ENCODE measurements at places on chromosomes 1 and 21. TPM values are rescaled to one million over a fixed set of nuclear protein-coding genes. Genes with fewer than 3 reads are reported as not detected.

DNA sequence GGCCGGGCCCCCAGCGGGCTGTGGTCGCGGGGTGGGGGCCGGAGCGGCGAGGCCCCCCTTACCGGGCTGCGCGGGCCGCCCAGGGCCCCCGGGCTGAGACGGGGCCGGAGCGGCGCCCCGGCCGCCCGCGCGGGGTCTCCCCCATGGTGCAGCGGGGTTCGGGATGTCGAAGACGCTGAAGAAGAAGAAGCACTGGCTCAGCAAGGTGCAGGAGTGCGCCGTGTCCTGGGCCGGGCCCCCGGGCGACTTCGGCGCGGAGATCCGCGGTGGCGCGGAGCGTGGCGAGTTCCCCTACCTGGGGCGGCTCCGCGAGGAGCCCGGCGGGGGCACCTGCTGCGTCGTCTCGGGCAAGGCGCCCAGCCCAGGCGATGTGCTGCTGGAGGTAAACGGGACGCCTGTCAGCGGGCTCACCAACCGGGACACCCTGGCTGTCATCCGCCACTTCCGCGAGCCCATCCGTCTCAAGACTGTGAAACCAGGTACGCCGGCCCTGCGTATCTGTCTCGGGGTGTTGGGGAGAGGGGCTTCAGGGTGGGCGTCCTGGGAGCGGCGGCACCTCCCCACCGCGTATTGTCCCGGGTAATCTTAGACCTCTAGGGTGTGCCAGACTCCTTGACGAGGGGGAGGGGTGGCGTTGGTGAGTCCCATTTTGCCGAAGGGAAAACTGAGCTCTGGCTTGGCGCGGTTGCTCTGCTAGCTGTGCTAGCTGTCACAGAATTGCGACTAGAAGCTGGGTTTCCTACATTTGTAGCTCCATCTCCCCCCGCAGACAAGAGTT, 745 bp downstream of the MAGI3 start:
- DNase-seq, result peak; percentile 71

GRCh38 chr1:113616156-113616555, 143.1 kb downstream of the PHTF1 start:
- no peak for DNase-seq

DNA sequence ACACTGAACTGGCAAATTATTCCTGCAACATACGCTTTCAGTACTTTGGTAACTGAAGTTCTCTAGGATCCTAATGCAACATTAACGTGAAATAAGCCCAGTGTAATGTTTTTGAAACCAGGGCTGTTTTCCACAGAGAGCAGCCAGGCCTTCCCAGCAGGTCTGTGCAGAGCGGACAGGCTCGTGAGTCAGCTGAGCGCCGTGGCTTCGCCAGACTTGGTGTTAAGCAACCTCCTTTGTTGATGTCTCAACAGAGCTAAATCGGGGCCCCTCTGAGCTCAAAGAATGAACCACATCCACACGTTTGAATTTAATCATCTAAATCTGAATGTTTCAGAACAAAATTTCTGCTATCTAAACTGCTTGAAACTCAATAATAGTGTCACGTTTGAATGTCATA, 181.8 kb upstream of the FMN2 start:
- DNase-seq, result no peak

Gene DNAJC6
- 4.1 TPM for total RNA-seq

Gene USP33
- total RNA-seq, result 46.6 TPM

Gene AMY1A
- total RNA-seq, result not detected

Gene HSD3B1
- 10.3 TPM for total RNA-seq

DNA sequence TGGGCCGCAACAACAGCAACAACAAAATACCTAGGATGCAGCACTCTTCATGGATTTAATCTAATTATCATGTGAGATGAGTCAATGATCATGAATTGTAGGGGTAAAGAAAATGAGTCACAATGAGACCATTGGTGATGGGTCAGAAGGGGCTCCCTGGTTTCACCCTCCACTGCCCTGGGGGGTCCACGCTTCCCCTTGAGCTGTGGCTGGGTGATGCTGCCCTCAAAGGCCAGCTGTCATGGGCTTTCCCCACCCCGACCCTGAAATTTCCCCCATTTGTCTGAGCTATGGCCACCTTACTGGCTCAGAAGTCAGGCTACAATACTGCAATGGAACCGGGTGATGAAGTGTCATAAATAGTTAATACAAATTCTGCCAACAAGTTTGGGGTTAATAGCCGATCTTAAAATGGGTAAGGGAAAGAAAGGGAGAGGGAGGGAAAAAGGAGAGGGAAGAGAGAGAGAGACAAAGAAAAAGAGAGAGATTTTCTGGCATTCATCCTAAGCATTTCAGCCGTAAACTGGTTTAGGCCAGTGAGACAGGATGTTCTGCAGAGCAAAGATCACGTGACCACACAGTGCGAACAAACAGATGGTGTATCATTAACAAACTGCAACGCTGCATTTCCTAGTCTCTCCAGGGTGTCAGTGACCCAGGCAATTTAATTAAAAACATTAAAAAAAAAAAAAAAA, 143.4 kb upstream of the ERRFI1 start:
- DNase-seq, result no peak

DNA sequence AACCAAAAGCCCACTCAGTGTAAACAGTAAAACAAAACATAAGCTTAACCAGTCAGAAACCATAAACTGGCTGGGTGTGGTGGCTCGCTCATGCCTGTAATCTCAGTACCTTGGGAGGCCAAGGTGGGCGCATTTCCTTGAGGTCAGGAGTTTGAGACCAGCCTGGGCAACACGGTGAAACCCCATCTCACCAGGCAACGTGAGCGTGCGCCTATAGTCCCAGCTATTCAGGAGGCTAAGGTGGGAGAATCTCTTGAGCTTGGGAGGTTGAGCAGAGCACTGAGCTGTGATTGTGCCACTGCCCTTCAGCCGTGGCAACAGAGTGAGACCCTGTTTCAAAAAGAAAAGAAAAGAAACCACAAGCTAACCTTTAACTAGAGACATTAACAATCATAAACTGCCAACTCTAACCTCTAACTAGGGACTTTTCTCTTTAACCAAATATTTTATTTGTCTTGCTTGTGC, 13.1 kb upstream of the PRRC2C start:
- DNase-seq, result no peak

Gene COG2
- total RNA-seq, result 37.9 TPM

Gene PADI2
- 5.6 TPM for total RNA-seq

DNA sequence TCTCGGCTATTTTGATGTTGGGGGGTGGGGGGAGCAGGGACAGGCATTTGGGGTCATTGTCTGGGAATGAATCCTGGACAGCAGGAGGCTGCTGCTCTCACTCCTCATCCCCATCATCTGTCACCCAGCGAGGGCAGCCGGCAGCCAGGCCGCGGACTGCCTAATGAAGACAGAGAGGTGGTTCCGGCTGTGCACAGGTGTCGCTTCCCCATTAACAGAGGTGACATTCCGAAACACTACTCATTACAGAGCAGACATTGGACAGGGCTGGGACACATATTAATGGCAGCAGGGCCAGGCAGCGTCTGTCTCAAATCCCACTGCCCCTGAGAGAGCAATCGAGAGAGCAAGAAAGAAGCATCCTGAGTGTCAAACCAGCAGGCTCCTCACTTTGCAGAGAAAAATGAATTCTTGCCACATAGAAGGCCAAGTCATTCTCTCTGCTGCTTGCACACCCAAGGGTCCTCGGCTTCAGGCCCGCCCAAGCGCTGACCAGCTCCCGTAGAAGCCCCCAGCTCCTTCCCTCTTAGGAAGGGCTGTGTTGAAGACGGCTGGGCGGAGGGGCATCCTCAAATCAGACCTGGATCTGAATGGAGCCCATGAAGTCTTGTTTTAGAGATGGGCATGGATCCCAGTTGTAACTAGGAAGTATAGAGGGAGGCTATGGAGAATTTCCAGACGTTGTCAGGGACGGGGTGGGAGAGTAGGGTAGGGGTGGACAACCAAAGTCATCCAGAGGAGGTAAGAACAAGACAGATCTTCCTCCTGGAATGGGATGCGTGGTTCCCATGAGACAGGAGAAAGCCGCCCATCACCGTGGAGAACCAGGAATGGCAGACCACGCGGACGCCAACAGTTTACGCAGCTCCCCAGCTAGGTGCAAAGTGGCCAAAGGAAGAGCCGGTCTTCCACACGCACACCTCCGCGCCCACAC, 8.2 kb upstream of the LEMD1 start:
- no peak for DNase-seq

GRCh38 chr1:7680955-7681268, 90.2 kb upstream of the VAMP3 start:
- DNase-seq, result no peak

GRCh38 chr21:14998784-14999183, 66.0 kb downstream of the NRIP1 start:
- no peak for DNase-seq

GRCh38 chr1:230083053-230083452, 16.0 kb downstream of the GALNT2 start:
- no peak for DNase-seq

GRCh38 chr1:32341971-32342370, 5.9 kb upstream of the MARCKSL1 start:
- no peak for DNase-seq

DNA sequence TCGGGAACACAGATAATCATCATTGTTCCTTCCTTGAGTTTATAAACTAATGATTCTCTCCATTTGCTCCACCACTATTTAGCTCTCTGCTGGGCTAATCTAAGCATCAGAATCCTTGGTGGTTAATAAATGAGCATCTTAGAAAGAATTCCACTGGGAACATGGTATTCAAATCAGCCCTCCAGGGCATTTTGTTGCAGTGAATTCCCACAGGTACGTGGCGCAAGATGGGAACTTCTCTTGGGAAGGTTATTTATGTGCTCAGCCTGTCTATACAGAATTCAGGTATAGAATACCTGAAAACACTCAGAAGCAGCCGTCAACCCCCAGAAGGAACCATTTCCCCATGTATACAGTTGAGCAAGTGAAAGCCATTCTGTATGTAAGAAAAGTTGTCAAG, 131.5 kb downstream of the NTNG1 start:
- DNase-seq, result no peak

Gene BCAR3
- 52.1 TPM for total RNA-seq

- DNase-seq, result no peak
Measured at GRCh38 chr1:202161151-202162046, 997 bp upstream of the PTPN7 start.

DNA sequence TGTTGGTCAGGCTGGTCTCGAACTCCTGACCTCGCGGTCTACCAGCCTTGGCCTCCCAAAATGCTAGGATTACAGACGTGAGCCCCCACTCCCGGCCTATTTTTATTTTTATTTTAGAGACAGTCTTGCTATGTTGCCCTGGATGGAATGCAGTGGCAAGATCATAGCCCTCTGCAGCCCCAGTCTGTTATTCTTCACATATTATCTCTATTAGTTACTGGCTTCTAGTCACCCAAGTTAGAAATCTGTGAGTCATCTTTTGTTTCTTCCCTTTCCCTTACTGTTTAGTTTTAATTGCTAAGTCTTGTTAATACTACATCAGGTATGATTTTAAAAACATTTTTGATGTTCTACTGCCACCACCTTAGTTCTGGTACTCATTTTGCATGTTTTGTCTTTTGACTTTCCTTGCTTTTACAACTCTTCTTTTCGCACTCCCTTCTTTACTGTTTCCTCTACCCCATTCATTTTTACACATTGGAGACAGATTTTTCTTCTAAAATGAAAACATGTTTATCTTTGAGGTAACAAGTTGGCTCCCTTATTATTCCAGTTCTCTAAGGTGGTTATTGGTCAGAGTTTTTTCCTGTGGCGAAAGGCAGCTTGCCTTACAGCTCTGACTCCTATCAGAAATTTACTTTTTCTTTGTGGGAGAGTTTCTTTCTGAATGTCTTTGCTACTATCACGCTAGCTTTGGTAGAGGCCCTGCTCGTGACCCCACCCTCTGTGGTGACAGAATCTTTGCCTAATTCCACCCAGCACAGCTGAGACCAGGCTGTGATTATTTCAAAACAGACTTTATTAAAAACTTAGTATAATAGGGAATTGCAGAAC, 19.5 kb downstream of the ZMYM4 start:
- DNase-seq, result no peak

DNA sequence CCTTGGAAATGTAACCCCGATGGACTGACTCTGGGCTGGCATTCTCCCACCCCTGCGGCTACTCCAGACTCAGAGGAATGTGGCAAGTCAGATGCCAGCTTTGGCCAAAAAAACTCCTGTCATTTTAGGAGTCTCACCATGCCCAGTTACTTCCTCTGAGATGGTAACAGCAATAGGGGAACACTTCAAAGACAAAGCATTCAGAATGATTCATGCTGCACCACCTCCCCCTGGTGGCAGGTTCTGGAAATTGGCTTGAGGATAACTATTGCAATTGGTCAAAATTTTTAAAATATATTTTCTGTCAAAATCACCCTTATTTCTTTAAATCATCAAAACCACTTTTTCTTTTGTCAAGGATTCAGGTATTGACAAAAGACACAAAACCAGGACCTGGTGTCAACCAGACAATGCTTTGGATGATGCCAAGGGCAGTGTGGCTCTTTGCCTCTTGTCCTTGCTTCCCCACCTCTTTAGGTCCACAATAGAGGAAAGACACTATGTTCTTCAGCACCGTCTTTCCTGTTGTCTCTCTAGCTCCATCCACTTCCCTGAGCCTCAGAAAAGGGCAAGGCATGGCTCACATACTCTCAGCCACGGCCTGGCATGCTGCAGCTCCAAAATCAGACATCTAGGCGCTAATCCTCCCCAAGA, 9.9 kb upstream of the CDCA8 start:
- DNase-seq, result no peak

GRCh38 chr1:21290546-21290944, 282 bp upstream of the ECE1 start:
- DNase-seq, result no peak

DNA sequence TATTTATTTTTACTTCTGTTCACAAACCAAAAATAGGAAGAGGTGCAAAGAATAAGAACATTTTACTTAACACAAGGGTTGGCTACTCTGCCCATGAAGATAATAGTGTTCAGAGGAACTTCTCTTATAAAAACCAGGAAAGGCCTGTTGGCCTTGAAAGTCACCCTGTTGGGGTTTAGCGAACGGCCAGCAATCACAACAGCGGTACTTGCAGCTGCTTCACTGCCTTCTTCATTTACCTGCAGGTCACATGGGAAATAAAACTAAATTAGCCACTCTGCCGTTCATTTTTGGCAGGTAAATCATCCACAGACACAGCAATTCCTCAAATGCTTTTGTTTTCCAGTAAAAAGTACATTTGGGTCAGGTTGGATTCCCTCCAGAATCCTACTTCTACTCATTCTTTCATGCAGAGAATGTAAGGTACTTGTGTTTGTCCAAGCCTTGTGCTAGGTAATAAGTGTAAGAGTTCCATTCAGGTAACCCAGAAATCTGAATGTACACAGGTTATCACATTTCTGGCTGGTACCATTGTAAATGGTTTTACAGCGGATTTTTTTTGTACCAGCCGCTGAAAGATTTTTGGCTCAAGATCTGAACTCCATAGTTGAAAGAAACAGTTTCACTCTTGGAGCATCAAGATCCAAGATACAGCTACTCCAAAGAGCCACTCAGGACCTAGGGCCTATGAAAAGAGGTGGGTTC, 13.1 kb downstream of the SERPINC1 start:
- no peak for DNase-seq

- no peak for DNase-seq
Measured at GRCh38 chr21:42993051-42993712, 18.8 kb downstream of the PKNOX1 start.

- peak; percentile 34 for DNase-seq
Measured at GRCh38 chr1:30447080-30447479, 276.3 kb downstream of the MATN1 start.

GRCh38 chr21:45590246-45590725, 48.0 kb upstream of the SLC19A1 start:
- DNase-seq, result no peak

- DNase-seq, result no peak
Measured at GRCh38 chr1:68327414-68327813, 95.1 kb upstream of the WLS start.

Gene OR6K3
- not detected for total RNA-seq

Data from type B pancreatic cell (in vitro differentiated cells).